T-helper 17 cell (primary cell): ENCODE measurements at places on chromosomes 2 and 18.

DNA sequence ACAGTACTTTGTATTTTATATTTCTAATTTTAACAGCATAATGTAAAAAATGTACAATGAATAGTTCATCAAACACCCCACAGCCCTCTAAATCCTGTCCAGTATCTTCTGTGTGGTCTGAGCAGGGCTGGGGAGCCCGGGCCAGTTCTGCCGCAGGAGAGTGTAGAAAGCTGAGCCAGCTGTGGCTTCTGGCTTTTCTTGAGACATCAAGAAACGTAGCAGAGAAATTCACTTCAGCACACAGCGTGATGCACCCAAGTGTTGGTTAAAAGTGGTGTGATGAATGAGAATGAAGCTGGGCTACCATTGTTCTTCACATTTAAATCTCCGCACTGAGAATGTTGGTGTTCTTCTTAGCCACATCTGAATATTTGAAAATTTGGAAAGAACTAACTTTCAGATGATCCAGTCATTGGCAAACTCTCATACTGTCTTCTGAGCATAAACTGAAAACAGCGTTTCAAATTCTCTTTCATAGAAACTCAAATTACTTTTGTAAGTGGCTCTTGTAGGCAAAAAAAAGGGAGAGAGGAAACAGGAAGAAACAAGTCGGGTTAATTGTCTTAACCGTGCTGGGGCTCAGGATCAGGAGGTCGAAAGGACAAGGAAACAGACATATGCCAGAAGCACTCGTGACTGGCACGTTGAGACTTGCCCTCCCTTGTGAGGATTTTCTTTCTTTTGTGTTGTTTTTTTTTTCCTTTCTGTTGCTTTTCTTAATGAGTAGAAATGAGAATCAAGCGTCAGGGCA is 23.4 kb upstream of the TMEM87B start:
- DNase-seq = no peak

GRCh38 chr2:74440378-74441169 is 1.2 kb downstream of the RTKN start:
- no peak for DNase-seq

DNA sequence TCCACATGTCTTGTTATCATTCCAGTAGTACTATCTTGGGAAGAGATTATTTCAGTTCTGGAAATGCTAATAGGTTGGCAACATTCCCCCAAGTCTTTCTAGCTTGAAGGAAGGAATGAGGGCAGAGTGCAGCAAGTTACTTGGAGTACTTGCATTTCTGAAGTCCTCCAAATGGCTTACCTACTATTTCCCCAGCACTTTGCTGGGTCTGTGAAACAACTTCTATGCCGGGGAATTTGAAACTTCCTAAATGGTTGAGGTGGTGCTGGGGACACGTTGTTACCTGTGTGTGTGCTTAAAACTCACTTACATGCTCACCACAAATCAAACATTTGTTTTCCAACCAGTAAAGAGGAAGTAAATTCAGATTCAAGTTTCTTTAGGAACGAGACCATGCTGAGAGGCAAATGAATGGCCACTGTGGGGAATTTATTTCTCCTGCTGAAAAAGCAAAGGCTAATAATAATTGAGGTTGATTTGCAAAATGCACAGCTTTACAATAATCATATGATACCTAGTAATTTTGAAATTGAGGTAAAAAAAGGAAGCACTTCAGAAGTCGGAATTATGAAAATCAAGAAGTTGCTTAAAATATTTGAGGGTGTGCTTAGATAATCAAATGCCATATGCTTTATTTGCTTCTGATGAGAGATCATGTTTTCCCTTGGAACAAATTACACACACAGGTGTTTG is 1167.7 kb upstream of the ZEB2 start:
- DNase-seq = no peak

- no peak for DNase-seq
These were observed 27.9 kb upstream of the PTMA start for GRCh38 chr2:231680285-231680991.

DNA sequence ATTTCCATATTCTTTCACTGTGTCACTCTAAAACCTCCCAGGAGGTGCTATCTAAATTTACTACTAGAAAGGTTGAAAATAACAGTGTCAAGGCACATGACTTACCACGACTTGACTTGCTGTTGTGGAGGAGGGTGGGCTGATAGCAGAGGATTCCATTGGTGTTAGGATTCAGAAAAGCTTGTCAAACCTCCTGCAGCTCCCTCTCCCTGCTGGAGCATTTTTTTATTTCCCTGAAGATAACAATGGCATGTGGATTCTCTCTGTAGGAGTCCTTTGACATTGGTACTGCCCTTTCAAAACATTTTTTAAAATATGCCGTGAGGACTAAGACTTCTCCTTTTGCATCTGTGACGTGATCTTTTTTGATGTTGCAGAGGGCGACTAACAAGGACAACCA is 696.9 kb upstream of the GYPC start:
- no peak for DNase-seq

GRCh38 chr2:12448846-12449505 is 267.8 kb upstream of the TRIB2 start:
- DNase-seq = no peak

GRCh38 chr2:202429164-202429980 is 53.2 kb downstream of the BMPR2 start:
- DNase-seq = no peak

DNA sequence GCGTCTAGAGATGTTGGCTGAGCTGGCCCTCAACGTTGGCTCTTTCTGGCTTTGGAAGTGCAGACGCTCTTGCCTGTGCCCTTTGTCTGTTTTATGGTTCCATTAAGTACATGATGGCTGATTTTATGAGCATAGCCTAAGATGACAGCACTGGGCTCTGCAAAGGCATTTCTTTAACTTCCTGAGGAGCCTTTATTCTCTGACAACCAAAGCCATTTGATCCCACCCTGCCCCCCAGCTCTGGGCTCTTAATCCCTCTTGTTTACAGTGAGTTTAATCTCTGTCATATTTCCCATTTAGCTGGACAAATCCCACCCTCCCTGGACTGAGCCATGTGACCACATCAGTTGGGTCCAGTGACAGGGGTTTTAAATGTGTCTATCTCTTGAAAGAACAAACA is 195.9 kb downstream of the ACKR3 start:
- DNase-seq = no peak

GRCh38 chr2:220451438-220451837 is 824.0 kb downstream of the SLC4A3 start:
- no peak for DNase-seq

- no peak for DNase-seq
These were observed 76.5 kb downstream of the MEX3C start for GRCh38 chr18:51120809-51121596.

GRCh38 chr2:237453671-237454070 is 33.4 kb upstream of the MLPH start:
- DNase-seq = no peak

GRCh38 chr2:46296216-46296839 is 879 bp upstream of the EPAS1 start:
- no peak for DNase-seq

- DNase-seq = no peak
These were observed 382.0 kb downstream of the RAD51AP2 start for GRCh38 chr2:17136231-17136630.

- DNase-seq = peak; percentile 48
These were observed at the start of gene ANKMY1 for GRCh38 chr2:240557808-240558207. Gene ANKMY1 (minus strand): TSS chr2:240557988. CDS start chr2:240557335, 653 bp downstream.

- DNase-seq = no peak
These were observed 135.0 kb downstream of the SP3 start for GRCh38 chr2:173830170-173830569.

DNA sequence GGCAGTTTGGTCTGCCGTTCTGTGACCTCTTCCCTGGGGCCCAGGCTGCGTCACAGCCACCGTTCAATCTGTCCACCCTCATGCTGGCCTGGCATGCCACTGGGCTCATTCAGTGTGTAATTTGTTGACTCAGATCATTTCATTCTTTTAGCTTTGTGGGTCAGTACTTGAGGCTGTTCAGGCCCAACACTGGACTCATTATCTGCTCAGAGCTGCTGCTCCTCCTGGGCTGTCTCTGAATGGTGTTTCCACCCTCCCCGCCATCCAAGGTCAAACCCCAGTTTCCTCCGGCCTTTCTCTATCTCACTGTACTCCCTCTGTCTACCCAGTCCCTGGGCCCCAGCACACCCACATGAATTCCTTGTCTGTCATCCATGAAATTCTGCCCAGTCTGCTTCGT is 152.4 kb upstream of the NCK2 start:
- DNase-seq = no peak

- no peak for DNase-seq
These were observed 80.9 kb upstream of the TSPYL6 start for GRCh38 chr2:54336977-54337255.

GRCh38 chr2:100206731-100207255 is 64.4 kb upstream of the AFF3 start:
- DNase-seq = no peak

- DNase-seq = no peak
These were observed 56.0 kb downstream of the SERPINB7 start for GRCh38 chr18:63831080-63831788.

GRCh38 chr2:120238728-120239487 is 13.7 kb upstream of the RALB start:
- no peak for DNase-seq

- no peak for DNase-seq
These were observed 69.8 kb upstream of the SCN7A start for GRCh38 chr2:166563894-166564293.

- DNase-seq = no peak
These were observed 677.6 kb upstream of the ID2 start for GRCh38 chr2:8004250-8004681.

- DNase-seq = no peak
These were observed 759.9 kb upstream of the HS6ST1 start for GRCh38 chr2:129078548-129078947.
